RPMI8226 (cell line): ENCODE measurements at places on chromosomes 11 and 22.
A peak's percentile ranks its signal among the peaks of the same experiment; 100 is the strongest.

- no peak for DNase-seq
Measured at GRCh38 chr11:2461253-2461955, 16.6 kb downstream of the KCNQ1 start.

DNA sequence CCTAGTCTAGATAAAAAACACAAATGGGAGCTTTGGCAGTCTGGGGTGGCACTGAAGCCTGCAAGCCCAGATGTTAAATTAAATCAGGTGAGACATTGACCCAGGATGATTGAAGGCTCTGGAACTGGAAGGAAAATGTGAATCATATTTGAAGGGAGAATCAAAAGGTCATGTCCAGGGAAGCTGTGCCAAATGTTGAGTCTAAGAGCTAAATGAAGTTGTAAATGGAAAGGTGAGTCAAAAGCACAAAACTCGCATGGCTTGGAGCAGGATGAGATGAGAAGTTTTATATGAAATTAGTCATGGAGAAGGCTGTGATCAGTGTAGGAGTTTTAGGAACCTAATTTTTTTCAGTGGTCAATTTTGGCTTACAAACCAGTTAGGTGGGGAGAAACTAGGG lies 301.1 kb downstream of the BLID start:
- no peak for DNase-seq

GRCh38 chr11:84581083-84581482 lies 1046.1 kb downstream of the DLG2 start:
- DNase-seq, result no peak

DNA sequence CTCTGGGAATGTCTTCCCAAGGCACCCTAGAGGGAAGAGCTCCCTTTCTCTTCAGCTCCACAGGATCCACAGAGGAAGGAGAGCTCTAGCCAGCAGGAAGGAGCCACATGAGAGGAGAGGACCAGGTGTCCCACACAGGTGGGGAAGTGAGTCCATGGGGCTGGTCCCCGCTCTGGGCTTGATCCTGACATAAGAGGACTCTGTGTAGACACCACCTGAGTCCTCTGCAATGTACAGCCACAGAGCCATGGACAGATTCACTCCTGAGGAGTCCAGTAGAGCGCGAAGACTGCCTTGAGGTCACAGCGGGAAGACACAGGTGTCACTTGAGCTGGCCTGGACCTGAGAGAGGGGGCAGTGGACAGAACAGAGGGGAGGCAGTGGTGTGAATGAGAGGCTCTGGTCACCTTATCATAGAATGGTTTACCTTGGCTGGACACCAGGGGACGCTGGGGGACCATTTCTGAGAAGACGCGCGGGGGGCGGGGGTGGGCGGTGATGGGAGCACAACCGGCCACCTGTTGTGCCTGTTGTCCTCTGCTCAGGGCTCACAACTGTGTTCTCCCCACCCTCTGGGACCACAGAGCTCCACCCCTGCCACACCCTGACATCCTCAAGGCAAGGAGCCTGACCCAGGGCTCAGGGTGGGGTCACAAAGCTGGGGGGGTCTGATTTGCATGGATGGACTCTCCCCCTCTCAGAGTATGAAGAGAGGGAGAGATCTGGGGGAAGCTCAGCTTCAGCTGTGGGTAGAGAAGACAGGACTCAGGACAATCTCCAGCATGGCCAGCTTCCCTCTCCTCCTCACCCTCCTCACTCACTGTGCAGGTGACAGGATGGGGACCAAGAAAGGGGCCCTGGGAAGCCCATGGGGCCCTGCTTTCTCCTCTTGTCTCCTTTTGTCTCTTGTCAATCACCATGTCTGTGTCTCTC lies 128.2 kb downstream of the ZNF280B start:
- peak; percentile 58 for DNase-seq

- DNase-seq, result no peak
Measured at GRCh38 chr11:70220920-70221319, 17.8 kb downstream of the FADD start.

DNA sequence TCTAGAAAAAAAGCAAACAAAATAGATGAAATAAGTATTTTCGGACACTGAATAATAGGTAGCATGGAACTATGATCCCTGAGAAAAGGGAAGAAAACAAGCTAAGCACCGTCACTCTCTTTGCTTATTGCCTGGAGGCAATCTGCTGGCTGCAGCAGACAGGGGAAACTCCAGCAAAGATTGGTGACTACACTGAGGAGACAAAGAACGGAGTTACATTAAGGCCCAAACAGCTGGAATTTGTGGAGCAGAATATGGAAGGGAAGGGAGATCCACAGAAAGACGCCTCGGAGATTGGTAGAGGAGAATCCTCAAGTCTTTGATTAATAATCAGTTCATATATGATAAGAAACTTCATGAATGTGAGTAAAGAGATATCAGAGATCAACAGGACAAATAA lies 150.2 kb downstream of the TYR start:
- DNase-seq, result no peak

DNA sequence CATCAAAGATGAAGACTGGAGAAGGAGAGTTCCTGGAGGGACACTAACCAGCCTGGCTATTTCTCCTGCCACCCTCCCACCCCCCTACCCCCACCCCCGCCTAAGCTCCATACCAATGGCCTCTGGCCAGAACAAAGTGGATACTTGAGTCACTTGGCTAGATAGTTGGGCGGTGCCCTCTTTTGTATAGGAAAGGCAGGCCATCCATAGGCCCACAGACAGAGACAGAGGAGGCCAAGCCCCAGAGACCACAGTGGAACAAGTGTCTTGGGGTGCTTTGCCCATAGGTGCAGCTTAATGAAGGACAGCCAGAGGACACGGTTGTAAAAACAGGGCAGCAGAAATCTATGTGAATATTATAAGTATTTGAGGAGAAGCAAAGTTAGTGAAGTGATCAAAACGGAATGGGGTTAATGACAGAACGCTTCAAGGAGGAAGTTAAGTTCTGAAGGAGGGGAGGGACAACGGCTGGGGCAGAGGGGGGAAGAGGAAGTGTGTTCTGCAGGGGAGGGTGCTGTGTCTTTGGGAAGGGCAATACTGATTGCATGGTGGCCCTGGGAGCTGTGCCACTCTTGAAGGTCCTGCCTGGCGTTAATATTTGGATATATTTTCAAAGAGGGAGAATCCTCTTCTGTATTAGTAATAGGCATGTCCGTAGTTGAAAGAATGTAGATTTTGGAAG lies 32.7 kb downstream of the FLI1 start:
- DNase-seq, result peak; percentile 61

DNA sequence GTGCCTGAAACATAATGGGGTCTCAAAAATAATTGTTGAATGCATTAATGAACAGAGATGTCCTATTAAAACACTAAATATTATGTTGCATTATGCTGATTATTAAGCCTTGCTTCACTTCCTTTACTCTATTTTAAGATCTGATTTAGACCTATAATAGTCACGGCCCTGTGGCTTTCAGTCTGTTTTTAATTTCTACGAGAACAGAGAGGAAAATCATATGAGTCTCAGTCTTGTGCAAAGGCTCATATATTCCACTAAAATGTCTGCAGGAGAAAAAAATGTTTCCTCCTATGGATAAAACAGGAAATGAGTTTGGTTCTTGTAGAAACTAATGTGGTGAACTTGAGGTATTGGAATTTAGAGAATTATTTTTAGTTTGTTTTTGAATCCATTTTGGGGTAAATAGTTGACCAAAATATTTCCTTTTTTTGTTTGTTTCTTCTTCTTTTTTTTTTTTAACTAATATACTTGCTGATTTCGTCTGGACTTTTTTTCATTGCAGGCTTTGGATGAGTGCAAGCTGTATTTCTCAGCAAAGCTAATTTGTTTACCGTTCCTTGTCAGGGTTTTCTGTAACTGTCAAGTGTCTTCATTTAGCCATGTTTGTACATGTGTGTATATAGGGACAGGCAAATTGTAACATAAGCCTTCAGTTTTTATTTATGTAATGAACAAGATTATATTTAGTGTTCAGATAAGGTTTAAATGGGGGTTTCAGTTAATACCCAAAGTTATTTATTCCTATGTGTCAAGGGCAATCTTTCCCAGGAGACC lies 139.1 kb upstream of the DDI1 start:
- no peak for DNase-seq

DNA sequence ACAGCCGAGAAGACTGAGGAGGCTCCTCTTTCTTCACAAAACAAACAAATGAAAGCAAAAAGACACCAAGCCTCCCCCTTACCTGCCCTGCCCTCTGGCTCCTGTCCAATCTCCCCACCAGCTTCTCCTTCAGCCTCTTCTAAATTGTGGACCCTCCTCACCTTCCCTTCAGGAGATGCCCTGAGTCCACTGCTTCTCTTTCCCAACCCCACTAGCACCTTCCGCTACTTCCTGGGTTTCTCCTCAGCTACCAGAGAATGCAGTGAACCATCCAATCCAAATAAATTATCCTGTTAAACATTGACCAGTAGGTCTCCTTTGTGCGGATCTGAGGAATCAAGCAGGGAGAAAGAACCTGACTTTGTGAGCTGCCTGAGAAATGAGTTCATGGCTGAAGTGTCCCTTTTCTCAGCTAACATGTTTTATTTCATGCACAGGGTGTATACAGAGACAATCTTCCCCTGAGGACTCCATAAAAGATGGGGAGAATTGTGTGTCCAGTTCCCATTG lies 63.2 kb upstream of the VPREB1 start:
- no peak for DNase-seq

DNA sequence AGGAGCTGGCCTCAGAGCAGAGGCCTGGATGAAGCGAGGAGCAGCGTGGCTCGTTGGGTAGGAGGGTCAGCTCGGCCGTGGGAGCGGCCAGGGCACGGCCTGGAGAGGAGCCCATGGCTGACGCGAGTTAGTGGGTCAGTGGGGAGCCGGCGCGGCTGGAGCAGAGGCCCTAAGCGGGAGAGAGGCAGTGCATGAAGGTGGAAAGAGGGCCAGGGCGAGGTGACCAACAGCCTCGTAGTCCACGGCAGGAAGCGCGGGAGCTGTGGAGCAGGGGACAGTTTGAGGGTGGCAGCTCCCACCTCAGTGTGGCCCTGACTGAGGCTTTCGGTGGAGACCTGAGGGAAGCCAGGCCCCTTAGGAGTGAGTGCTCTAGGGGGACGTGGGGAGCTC lies 24.1 kb downstream of the DCPS start:
- no peak for DNase-seq

- DNase-seq, result no peak
Measured at GRCh38 chr22:28462041-28462440, 217.6 kb downstream of the TTC28 start.

- DNase-seq, result no peak
Measured at GRCh38 chr11:36249246-36249645, 40.0 kb downstream of the COMMD9 start.

DNA sequence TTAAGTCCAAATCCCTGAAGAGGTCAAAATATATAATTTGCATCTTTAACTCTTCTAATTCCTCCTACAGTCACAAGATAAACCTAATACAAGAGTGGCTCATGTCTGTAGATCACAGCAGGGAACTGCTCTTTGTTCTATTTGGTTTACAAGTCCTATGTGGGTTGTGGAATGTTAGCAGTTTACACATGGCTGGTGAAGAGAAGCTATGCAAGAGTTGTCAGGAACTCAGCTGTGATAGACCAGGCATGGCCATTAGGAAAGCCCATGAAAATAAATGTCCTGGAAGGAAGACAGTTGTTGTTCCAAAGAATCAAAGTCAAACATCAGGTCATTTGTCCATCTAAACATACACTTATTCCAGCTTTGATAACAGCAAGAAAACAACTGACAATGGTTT lies 312.4 kb upstream of the PITPNB start:
- DNase-seq, result no peak

DNA sequence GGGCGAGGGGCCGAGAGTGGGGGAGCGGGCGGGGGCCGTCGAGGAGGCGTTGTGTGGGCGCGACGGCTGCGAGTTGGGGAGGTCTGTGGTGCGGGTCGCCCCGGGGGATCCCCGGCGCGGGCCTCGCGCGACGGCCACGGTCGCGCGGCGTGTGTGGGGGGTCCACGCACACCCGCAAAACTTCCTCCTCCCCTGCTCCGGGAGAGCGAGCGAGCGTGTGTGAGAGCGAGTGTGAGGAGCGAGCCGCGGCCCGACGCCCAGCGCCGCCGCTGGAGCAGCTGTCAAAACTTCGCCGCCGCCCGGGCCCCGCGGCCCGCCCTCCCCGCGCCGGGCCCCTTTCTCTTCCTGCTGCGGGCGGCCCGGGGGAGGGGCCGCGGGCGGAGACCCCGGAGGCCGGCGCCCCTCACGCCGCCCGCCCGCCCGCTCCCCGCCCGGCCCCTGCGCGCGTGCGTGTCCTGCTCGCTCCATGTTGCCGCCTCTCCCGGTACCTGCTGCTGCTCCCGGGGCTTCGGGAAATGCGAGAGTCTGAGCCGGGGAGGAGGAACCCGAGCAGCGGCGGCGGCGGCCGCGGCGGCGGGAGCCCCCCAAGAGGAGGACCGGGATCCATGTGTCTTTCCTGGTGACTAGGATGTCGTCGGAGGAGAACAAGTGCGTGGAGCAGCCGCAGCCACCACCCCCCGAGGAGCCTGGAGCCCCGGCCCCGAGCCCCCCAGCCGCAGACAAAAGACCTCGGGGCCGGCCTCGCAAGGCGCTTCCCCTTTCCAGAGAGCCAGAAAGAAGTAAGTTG lies 9.0 kb upstream of the CCT8L2 start:
- DNase-seq, result no peak

DNA sequence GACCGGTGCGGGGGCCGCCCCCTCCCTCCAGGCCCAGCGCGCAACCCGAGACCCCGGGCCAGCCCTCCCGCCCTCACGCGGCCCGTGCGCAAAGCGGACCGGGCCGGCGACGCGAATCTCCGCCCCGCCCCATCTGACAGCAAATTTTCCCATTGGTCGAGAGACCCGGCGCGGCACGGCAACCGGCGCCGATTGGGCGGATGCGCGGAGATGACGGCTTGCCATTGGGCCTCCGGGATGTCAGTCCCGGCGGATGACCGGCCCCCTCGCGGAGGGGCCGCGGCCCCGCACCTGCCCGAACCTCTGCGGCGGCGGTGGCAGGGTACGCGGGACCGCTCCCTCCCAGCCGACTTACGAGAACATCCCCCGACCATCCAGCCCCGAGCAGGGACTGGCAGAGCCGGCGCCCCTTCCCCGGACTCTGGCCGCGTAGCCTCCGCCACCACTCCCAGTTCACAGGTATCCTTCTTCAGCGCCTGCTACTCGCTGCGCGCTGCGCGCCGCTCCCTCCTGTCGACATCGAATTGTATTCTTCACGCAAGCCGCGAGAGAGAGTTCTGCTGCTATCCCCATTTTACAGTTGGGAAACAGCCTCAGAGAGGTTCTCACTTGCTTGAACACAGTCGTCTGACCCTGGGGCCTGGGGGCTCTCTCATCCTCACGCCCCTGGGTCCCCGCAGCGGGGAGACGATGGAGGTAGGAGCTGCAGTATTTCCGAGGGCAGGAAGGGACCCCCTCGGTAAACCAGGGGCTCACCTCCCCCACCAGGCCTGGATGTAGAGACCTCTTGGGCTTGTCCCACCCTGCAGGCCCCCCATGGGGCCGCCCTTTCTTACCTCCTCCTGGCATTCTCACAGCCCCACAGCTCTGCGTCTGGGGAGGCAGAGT lies at the start of gene ARVCF:
Gene ARVCF, minus strand, starts transcription at position 90 of the 888 bp plus-strand sequence. CDS start 26,029 bp downstream, outside the sequence.
- DNase-seq, result peak; percentile 80

DNA sequence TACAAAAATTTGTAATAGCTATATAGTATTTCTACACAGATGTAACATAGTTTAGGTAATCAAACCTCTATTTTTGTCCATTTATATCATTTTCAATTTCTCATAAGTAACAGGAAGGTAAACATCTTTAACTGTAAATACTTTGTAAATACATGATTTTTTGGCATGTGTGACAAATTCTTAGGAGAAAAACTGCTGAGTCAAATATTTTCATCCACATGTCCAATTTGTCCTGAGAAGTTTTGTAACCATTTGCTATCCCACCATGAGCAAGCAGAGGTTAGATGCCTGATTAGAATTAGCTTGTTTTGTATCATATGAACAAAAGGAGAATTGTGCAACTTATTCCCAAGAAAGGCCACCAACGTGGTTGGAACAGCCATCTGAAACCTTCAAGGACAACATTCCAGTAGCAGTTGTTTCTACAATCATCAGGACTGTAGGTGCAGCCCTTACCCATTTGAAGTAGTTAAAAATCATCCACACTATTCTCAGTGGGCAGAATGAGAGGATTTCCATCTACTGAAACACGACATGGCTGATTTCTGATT lies 139.6 kb upstream of the MPPED2 start:
- DNase-seq, result no peak
